IPS-NIHi11 (cell line): ENCODE measurements at places on chromosomes 3 and 15.

GRCh38 chr3:172061724-172062184 lies 22.4 kb downstream of the FNDC3B start:
- no peak for DNase-seq

- no peak for DNase-seq
These were observed 472 bp downstream of the CHST14 start for GRCh38 chr15:40471105-40471807.

- no peak for DNase-seq
These were observed 341.7 kb upstream of the KCNH8 start for GRCh38 chr3:18806633-18807032.

- no peak for DNase-seq
These were observed 8.6 kb downstream of the SEMA6D start for GRCh38 chr15:47725906-47726305.

- no peak for DNase-seq
These were observed 41.9 kb downstream of the ATP8B4 start for GRCh38 chr15:50077176-50077575.

DNA sequence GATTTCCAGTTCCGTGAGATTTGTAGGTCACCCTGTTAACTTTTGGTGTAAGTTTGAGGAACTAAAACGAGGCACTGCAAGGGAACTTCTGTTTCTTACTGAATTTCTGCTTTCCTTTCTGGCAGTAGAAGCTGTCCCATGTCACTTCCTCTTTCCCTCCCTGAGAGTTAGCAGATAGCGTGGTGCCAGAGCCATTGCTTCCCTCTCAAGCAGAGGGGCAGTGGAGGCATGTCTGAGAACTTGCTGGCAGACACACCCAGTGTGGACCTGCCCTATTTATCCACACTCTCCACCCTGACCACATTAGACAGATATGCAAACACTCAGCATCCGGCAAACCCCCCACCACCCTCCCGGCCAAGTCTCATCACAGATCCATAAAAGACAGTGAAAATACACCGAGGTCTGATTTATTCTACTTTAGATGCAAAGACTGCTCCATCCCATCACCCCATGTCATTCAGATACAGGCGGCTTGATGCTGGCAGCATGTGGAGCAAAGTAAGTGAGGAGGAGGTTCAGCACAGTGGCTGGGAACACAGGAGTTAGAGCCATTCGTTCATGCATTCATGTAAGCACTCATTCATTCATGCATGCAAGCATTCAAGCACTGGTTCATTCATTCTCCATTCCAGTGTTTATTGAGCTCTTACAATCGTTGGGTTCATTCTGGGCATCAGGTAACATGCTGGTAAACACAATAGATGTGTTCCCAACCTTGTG lies 324.7 kb downstream of the SHQ1 start:
- no peak for DNase-seq

DNA sequence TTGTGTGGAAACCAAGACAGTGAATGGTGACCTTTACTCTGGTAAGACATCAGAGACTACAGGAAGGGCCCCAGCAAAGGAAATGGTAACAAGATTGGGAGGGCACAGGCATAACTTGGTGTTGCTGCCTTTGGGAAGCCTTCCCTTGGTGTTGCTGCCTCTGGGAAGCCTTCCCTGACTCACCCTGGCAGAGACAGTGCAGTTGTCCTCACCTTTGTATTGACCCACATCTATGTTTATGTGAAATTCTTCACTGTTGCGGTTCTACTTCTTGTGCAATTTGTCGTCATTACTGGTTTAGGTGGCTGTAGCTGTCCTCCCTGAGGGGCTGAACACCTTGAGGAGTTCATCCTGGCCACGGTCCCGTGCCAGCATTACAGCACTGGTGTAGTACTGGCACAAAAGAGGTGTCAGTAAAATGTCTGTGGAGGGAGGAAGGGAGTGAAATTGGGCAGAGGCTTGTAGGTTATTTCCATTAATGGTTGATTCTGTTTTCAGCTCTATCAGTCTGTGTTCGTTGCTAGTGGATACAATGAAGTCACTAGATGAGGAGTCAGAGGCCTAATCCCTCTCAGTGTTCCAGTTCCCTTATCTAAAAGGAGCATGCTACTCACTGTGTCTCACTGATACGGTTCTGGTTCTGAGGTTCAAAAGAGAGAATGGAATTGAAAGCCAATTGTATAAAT lies 21.6 kb downstream of the IFT122 start:
- no peak for DNase-seq

GRCh38 chr3:131701153-131701770 lies 198.5 kb upstream of the MRPL3 start:
- DNase-seq = no peak

GRCh38 chr3:7146529-7146928 lies 285.6 kb downstream of the GRM7 start:
- no peak for DNase-seq

- no peak for DNase-seq
These were observed 45.0 kb upstream of the AKAP13 start for GRCh38 chr15:85335193-85335942.

GRCh38 chr3:46481636-46482035 lies 16.1 kb upstream of the RTP3 start:
- no peak for DNase-seq

GRCh38 chr3:10008588-10009344 lies 17.5 kb upstream of the FANCD2 start:
- DNase-seq = peak; percentile 81

DNA sequence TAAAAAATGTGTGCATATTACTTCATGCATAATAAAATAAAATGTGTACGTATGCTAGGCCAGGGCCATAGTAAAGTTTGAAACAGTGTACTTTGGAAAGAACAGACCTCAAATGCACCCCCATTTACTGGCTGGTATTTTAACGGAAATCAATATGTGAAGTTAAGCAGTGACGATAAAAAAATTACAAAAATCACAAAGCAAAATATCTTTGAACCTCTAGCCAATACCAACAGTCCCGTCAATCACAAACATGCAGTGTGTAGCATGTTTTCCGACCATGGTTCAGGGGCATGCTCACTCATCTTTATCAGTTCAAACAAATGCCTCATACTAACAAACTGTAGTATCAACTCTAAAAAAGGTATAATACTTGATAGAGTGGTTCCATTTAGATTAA lies 121.1 kb downstream of the TJP1 start:
- DNase-seq = no peak

DNA sequence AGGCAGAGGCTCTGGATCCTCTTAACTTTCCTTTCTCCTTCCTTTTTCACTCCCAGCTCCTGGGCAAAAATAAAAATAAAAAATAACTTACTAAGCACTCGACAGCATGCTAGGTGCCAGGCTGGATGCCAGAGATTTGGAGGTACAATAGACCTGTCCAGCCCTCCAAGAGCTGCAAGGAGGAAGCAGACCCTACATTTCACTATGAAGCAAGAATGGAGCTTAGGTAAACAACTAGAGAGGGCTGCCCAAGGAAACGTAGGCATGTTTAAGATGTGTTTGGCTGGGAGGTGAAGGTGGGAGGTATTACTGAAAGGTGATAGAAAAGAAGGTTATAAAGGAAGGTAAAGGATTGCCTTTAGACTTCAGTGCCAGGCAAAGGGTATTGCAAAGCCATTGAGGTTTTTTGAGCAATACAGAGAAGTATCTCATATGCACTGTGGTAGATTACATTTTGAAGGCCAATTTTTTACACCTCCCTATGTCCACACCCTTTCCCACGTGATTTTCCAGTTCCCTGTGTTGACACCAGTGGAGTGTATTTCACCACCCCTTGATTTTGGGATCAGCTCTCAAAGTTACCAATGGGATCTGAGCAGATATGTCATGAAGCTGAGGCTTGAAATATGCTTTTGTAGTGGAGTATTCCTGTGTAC lies 69.1 kb downstream of the DCLK3 start:
- DNase-seq = no peak

DNA sequence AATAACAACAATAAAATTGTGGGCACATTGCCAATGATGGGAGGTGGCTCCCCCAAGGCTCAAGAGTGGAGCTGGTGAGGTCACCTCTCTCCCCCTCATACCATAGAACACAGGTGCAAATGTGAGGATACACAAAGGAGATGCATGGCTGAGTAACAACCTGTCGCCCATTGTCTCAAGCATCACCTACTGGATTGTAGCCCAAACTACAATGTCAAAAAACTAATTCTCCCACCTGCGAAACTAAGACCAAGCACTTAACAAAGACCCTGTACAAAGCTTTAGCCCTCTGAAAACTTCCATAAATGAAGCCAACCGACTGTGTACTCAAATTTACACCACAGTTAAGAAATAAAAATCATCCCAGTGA lies 50.4 kb upstream of the IGSF11 start:
- peak; percentile 32 for DNase-seq

- DNase-seq = no peak
These were observed 552.9 kb upstream of the SUCLG2 start for GRCh38 chr3:68207327-68207726.

DNA sequence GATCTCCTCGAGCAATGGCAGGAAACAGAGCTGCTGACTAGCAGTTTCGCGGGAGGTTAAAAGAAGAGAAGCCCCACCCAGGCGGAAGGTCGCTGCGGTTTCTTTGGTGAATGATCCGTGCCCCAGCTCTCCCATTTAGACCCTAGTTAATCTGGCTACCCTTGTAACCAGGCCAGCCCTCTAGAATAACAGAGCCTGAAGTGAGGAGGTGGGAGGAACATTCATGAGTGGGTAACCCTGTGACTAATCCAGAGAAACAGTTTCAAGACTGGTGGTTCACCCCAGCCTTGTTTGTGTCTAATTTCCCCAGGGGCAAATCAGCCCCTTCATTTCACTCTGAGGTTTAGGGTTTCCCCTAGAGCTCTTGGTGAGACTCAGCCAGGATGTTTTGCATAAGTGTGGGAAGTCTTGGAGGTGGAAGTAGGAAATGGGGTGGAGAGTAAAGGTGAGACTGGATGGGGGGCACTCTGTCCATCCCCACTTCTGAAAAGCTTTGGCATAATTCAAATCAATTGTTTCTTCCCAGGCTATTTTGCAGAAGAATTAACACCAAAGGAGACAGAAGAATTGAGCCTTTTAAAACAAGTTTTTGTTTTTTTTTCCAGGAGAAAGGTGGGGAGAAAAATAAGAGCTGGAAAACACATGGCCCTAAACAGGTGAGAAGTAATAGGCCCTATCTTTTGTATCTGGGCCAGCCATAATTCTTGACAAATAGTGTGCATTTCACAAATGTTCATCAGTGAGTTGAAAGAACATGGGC lies 303.1 kb downstream of the RPLP1 start:
- DNase-seq = no peak

- no peak for DNase-seq
These were observed 341.1 kb downstream of the DIPK2A start for GRCh38 chr3:144312702-144313101.

DNA sequence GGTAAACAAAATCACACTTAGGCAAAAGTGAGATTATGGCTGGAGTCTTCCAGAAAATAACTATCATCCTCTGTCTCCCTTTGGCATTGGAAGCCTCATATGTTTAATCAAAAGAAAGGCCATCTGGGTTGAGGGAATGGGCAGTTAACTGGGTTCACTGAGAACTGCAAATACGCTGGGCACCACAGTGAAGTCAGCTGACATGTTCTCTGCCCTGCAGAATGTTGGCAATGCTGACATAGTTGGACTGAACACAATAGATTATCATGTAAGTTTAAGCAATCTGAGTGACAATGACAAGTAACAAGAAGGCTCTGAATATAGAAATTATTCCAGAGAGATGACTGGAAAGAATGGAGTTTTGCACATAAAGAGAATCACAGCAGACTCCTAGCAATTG lies 43.8 kb upstream of the SLC25A26 start:
- no peak for DNase-seq

DNA sequence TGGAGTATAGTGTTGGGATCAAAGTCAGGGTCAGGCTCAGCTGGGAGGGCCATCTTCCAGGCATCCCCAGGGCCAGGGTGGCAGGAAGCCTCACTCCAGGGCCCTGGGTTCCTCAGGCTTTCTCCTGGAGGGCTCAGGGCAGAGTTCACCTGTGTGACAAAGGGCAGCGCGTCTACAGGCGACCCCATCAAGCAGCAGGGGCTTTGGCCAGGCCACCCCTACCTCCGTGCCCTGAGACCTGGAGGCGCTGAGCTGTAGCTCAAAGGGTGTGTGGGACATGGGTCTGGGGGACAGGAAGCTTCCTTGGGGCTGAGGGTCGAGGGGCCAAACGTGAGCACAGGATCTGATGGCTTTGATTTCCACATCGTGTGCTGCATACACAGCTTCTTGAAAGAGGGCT lies 12.8 kb downstream of the SPTBN5 start:
- no peak for DNase-seq

DNA sequence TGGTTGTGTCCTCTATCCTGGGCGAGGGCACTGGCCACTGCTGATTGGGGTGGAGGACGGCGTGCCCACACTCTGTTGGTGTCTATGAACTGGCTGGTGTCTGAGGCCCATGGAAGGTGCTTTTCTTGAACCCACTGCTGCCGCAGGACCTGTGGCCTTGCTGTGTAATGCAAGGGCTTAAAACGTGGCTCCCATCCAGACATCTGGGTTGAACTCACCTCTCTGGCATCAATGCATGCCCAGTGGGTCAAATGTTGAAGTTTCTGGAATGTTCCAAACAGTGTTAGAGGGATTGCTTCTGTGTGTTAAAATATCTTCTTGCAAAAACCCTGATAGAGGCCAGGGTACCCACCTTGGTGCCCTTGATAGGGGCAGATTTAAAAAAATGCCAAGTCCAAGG lies 42.6 kb downstream of the FAM3D start:
- DNase-seq = no peak

GRCh38 chr15:70453766-70454165 lies 309.6 kb downstream of the UACA start:
- no peak for DNase-seq

DNA sequence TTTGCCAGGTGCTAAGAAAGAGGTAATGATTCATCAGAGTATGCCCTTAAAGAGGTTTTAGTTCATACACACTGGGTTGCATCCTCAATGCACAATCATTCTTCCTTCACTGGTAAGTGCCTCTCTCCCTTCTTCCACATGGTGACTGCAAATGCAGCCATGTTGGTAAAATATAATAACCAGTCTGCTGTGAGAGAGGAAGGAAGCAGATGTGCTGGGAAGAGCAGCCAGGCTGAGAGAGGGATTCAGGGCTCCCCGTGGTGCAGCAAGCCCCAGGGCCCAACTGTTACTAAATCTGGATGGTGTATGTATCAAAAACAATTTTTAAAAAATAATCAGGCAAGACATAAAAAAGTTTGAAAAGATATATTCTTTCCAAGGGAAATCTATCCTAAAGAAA lies 498.1 kb downstream of the MAGI1 start:
- DNase-seq = no peak

DNA sequence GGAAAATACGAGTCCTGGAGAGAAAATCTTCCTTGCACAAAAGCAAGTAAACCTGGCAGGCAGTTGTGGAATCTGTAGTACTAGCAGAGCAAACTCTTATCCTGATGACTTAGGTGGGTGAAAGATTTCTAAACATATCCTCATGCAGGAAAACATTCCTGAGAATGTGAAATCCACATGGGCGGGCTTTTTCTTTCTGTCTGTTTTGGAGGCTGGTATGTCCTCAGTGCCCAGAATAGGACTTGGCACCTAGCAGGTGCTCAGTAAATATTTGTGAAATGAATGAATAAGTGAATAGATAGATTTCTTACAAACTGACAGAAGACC lies 53.3 kb downstream of the FAM174B start:
- no peak for DNase-seq

GRCh38 chr3:183537295-183537730 lies 18.2 kb downstream of the KLHL6 start:
- DNase-seq = no peak
